Skeletal muscle cell (primary cell): ENCODE measurements at places on chromosomes 16 and 17.
A peak's percentile ranks its signal among the peaks of the same experiment; 100 is the strongest.

GRCh38 chr17:47875011-47875985 lies 20.7 kb upstream of the SP2 start:
- no peak for DNase-seq

GRCh38 chr17:42310787-42311215 lies 22.5 kb downstream of the STAT5A start:
- DNase-seq = no peak

- DNase-seq = no peak
Measured at GRCh38 chr17:45906927-45907622, 12.7 kb downstream of the MAPT start.

DNA sequence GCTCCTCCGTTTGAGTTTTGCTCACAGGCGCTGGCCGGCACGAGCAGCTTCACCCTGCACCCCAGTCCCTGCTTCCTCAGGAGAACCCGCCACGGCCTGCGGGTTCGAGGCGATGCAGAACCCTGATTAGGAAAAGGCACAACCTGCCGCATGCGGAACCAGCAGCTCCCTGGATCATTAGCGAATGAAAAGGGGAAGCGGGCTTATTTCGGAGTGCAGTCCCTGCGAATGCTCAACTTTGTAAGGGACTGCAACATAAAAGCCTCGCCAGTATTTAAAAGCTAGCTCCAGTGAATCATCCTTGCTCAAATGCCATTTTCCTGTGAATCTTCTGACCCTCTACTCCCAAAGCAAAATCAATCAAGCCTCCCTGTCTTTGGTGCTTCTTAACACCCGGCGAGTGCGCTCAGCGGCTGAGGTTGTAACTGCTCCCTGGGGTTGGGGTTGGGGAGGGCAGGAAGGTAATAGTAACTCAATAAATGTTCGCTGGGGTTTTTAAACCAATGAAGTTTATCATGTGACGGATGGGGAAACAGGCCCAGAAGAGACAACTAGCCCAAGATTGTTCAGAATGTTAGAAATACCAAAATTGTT lies 678 bp upstream of the AKAP10 start:
- DNase-seq = no peak

DNA sequence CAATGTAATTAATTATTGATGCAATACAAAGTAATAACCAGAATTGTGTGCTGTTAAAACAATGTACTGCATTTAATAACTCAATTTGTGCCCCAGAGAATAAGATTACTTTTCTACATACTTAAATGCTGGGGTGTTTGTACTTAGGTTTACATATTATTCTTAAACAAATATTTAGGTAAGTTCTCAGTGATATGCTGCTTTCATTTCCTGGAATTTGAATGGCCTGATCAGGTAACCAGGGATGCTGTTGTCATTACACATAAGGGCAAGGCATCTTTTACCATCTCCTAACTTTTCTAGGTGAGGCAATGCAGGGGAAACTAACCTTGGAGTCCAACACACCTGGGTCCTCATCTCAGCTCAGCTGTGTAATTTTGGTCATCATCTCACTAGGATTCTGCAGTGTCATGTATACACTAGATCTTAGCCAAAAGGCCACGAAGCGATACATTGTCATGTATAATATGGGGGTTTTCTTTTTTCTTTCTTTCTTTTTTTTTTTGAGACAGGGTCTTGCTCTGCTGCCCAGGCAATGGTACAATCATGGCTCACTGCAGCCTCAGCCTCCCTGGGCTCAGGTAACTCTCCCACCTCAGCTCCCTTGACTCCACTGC lies 45.2 kb downstream of the MYO1D start:
- DNase-seq = no peak

GRCh38 chr17:49333804-49334203 lies 28.2 kb downstream of the ZNF652 start:
- DNase-seq = no peak

DNA sequence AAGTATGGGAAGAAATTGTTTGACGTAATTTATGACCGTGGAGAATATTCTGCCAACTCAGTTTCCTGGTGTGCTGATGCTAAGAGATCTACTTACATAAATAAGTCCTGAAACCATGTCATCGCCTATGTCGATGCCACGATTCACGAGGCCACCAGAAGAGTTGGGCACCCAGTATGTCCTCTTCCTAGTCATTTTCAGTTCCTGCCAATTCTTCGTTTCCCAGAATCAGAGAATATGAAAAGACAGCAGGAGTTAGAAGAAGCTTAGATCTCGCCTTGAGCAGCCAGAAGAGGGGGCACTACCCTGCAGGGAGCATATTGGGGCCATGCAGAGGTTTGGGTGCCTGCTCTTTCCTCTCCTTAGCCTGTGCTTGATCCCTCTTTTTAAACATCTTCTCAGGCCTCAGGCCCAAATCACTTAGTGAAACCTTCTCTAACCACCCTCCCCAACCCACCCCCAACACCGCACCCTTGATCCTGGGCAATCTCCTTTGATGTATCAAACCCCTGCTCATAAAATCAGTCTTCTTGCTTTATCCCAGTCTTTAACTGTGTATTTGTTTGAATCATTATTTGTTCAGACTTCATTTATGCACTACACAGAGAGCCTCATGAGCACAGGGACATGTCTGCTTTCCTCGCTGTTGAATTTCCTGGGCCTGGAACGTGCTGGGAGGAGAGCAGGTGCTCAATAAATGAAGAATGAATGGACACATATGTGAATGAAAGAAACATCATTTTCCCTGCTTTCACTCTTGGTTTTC lies 12.2 kb upstream of the LONP2 start:
- DNase-seq = no peak

GRCh38 chr16:70653809-70654771 lies 7.7 kb downstream of the IL34 start:
- DNase-seq = peak; percentile 25

- no peak for DNase-seq
Measured at GRCh38 chr16:27066668-27067537, at the start of gene C16orf82. Gene C16orf82, plus strand, starts transcription at chr16:27066927.

- no peak for DNase-seq
Measured at GRCh38 chr16:75471723-75472633, 7.5 kb upstream of the TMEM170A start.

- no peak for DNase-seq
Measured at GRCh38 chr17:81440051-81440471, 44.8 kb downstream of the BAHCC1 start.

- no peak for DNase-seq
Measured at GRCh38 chr17:74217888-74218287, 4.5 kb downstream of the TTYH2 start.

DNA sequence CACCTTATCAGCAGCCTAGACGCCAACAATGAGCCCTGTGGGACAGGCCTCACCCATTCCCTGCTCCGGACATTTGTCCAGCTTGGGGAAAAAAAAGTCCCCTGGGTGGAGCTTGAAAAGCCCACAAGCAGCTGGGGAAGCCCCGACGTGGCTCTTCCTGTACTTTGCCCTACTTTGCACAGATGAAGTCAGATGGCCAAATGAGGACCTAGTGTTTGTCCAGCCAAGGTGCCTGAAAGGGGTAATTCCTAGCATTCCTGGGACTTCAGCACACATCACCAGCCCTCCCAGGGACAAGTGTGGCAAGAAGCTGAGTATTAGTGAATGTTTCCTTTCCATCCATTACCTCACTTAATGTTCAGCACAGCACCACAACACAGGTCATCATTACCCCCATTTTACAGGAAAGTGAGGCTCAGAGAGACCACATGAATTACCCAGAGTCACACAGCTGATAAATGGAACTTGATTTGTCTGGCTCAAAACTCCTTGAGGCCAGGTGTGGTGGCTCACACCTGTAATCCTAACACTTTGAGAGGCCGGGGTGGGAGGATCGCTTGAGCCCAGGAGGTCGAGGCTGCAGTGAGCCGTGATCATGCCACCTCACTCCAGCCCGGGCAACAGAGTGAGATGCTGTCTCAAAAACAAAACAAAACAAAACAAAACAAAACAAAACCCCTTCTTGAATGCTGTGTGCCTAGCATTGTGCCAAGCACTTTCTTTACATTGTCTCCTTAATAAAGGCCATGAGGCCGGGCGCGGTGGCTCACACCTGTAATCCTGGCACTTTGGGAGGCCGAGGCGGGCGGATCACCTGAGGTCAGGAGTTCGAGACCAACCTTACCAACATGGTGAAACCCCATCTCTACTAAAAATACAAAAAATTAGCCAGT lies 19.9 kb upstream of the PLLP start:
- peak; percentile 22 for DNase-seq

DNA sequence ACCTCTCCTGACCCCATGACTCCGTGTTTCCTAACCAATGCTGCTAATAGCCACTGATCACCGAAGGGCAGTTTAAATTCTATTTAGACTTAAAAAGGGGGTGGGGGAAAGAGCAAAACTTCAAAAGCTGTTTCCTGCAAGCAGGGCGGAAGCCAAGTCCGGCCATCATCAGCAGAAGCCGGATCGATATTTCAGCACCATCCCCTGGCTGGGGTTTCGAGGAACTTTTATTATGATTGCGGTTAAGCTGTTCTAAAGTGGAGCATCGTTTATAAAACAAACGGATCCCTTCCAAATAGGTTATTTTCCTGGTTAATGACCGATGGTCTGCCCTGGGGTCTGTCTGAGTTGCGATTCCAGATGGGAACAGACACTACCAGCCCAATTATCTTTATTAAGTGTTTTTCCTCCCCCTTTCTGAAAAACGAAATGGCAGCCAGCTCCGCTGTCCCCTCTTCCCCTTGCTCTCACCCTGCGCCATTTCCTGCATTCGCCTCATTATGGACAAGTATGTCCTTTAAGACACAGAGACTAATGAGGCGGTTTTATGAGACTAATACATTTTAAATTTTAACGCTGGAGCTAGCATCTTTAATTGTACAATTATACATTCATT lies 76.1 kb upstream of the IRX3 start:
- no peak for DNase-seq

DNA sequence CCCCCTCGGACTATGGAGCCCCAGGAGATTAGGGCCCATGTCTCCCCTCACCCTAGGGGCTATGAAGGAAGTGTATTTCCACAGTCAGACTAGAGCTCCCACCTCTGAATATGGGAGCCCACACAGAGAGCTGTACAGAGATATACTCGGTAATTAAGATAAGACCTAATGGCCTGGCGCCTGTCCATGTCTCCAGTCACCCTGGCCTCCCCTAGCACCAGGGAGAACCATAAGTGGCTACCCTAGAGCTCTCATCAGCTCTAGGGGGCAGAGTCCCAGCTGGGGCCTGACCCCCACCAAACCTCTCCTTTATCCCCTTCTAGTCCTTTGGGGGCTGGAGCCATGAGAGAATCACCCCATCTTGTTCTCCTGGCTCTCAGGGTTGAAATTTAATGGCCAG lies 2.4 kb downstream of the TMEM101 start:
- DNase-seq = no peak

GRCh38 chr17:70050931-70051330 lies 24.1 kb upstream of the KCNJ16 start:
- no peak for DNase-seq

DNA sequence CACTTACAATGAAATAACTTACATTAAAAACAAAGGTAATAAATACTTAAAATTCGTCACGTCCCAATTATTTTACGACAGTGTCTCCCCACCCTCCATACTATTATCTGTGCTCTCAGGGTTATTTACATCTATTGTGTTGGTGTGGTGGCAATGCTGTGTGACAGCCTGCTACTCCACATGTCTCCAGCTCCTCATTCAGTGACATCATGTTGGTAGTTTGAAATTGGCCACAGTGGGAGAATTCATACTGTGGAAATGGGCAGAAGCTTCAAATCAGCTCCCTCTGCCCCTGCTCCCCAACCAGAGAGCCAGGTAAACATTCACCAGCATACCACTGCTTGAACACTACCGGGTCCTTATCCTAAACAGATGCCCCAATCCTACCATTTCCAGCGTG lies 6.3 kb downstream of the TNS4 start:
- no peak for DNase-seq

- no peak for DNase-seq
Measured at GRCh38 chr17:50139950-50140885, 10.3 kb upstream of the SAMD14 start.

DNA sequence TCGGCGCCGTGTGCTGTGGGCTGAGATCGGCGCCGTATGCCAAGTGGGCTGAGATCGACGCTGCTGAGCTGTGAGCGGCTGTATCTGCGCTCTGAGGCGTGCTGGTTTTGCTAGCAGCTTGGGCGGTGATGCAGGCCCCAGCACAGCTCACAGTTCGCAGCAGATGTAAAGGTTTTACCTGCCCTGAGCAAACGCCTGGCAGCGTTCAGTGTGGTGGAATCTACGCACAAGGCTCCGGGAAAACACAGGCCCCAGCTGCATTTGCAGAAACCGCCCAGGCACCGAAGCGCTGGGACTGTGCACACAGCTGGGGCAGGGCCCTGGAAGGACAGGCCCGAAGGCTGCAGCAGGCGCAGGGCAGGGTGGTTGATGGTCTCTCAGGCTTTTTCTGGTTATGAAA lies 8.0 kb upstream of the ZNF469 start:
- no peak for DNase-seq

GRCh38 chr17:7816926-7817642 lies 16.9 kb upstream of the KDM6B start:
- no peak for DNase-seq

GRCh38 chr17:47120521-47121095 lies 68.5 kb downstream of the CDC27 start:
- no peak for DNase-seq

GRCh38 chr16:28935346-28935745 lies 3.6 kb downstream of the CD19 start:
- no peak for DNase-seq

DNA sequence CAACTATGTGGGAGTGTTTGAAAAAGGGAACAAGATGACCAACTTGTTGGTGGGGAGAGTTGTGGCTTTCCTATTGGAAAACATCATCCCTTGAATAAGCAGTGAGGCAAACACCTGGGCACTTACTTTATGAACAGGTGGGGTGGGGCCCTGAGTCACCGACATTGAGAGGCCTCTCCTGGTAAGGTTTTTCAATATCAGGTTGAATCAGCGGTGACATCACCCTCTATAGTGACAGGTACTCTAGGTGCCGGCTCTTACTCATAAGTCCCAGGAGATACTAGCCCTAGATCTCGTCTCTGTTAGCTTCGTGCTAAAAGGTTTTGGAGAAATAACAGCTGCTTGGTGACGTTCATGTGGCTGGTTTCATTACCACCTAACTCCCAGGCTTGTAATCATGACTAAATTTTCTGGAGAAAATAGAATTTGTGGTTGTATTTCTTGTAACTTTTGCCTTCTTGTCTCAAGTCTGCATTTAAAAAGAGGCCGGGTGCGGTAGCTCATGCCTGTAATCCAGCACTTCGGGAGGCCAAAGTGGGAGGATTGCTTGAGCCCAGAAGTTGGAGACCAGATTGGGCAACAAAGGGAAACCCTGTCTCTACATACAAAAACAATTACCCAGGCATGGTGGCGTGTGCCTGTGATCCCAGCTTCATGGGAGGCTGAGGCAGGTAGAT lies 19.3 kb downstream of the CDH1 start:
- no peak for DNase-seq

DNA sequence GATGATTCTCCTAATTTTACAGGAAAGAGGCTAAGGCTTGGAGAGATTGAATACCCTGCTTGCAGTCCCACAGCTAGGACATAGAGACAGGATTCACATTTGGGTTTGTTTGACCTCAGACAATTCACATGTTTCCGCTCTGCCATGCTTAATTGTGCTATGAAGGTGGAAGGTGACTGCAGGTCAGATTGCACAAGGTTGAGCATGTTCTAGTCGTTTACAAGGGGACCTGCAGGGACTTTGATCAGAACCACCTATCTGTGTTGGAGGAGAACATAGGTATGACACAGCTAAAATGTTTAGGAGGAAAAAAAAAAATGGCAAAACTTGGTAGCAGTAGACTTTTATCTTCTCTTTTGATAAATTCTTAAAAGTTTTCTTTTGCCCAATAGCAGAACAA lies 4.9 kb upstream of the ANKFN1 start:
- no peak for DNase-seq

GRCh38 chr16:85544668-85545067 lies 68.5 kb upstream of the GSE1 start:
- DNase-seq = no peak

GRCh38 chr17:43003542-43004172 lies 2.9 kb upstream of the IFI35 start:
- DNase-seq = no peak
